Activated naive CD4-positive, alpha-beta T cell treated with anti-CD3 and anti-CD28 coated beads, Interleukin-2, amount 10 ng/mL, durations not matched to agents 7 days and 5 days (primary cell): ENCODE measurements at places on chromosomes 12 and 14.

GRCh38 chr14:30681752-30682355 lies 59.7 kb downstream of the SCFD1 start:
- no peak for DNase-seq

- DNase-seq = no peak
Measured at GRCh38 chr12:124599074-124599999, 31.9 kb upstream of the NCOR2 start.

- DNase-seq = peak; percentile 91
Measured at GRCh38 chr14:72476657-72477499, 417.0 kb downstream of the DPF3 start.

GRCh38 chr12:132560614-132561426 lies 49.6 kb downstream of the LRCOL1 start:
- DNase-seq = peak; percentile 86

DNA sequence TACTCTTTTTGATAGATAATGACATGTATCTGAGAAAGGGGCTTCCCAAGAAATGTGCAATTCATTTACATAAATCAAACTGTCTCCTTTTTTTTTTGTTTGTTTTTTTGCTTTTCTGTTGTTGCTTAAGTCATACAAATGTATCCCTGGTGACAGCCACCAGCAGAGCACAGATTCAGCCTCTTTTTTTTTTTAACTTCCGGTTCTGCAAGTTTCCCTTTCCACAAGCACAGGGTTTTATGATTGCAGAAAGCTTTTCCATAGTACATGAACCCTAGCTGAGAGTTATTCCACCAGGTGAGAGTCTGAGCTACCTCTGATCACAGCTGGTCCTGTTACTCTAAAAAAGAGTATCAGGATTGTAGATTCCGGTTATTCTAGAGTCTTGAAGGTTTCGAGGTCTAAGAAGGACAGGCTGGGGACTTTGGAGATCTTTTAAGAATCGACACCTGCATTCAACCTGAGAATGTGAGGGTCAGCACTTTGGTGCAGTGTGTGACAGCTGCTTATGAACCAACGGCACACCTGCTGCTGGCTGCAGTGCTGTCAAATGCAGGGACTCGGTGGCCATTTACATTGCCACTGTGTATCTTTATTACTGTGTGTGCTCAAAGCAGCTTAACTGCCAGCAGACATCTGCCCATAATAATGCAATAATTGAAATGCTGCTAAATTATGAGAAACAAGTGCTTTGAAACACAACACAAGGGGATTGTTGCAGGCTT lies 551.7 kb downstream of the NRXN3 start:
- DNase-seq = no peak

DNA sequence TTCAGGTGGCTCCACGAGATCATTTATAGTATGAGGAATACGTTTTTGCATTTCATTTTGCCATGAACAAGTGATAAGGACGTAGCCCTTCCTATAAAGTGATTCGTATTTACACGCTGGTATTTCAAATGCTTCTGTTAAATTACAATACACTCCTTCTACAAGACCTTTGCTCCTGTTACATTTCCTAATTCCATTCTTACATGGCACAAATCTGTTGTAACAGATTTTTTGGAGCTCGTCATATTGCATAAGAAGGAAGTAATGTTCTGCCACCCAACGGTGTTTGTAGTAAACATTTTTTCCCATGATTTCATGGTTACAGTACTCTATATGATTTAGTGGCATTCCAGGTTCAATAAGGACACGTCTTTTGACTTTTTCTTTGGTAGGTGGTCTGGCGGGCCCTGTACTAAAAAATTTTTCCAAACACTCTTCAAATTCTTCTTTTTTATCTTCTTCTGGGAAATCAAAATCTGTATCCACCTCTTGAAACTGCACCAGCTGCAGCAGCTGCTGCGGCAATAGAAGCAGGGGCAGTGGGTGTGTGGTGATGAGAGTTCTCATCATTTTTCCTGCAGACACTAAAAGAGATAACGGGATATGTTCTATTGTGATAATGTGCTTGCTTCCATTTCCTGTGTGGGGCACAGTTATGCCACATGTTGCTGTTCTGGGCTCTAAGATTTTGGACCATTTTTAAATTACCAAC lies 4.2 kb downstream of the RNASE9 start:
- DNase-seq = no peak

DNA sequence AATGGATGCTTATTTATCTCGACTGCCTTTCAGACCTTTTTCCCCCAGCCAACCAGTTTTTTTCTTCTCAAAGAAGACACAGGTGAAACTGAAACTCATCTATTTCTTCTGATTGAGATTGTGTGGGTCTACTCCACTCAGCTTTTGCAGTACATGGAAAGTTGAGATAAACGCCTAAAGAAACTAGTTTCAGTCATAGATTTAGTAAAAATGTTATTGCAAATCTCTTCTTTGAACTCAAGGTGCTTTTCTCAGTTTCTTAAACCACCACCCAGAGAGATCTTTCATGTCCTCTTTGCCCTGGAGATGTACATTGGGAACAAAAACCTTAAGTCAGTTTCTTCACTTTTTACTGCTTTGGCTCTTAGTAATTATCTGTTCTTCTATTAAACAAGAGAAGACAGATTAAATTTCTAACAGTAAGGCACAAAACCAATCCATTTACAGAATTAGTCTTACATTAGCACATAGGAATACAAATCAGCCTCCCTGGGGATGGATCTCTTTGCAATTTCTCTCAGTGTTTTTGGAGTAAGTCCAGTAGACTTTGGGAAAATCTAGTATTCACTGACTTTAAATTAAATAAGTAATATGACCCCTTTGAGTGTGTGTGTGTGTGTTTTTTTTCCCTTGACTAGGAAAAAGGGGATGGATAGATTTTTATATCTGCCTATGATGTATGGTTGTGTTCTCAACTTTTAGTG lies 11.6 kb downstream of the FBXW8 start:
- no peak for DNase-seq

- no peak for DNase-seq
Measured at GRCh38 chr12:32876004-32876403, 20.6 kb downstream of the PKP2 start.

- no peak for DNase-seq
Measured at GRCh38 chr14:53144244-53144643, 8.9 kb downstream of the DDHD1 start.

DNA sequence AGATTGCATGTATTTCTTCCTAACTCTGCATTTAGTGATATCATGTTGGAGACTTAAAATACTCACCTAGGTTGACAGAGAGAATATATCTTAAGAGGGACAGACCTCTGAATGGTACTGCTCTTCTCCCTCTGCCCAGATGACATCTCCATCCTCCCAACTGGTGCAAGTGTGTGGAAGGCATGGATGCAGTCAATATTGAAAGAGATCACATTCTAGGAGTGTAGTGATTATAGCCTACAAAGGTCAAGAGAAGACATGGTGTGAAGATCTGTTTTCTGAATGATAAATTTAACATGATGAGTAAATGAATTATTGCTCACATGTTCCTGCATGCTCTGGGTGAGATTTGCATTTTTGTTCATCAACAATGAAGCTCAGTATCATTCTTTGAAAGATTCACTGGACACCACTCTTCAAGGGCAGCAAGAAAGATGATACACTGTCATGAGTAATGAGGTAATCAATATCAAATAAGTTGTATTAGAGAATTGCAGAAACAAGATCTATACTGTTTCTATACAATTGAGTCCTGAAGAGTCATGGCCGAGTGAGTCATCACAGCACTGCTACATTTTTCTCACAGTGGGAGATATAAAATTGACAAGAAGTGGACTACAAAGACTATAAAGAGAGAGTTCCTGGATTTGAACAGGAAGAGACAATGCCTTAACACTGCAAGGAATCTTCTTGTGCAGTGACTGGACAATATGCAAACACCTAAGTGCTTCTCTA lies 183.3 kb upstream of the KRR1 start:
- DNase-seq = no peak

GRCh38 chr12:132064631-132065030 lies 79.5 kb downstream of the DDX51 start:
- DNase-seq = no peak

GRCh38 chr14:103879570-103880347 lies 32.4 kb upstream of the PPP1R13B start:
- no peak for DNase-seq

DNA sequence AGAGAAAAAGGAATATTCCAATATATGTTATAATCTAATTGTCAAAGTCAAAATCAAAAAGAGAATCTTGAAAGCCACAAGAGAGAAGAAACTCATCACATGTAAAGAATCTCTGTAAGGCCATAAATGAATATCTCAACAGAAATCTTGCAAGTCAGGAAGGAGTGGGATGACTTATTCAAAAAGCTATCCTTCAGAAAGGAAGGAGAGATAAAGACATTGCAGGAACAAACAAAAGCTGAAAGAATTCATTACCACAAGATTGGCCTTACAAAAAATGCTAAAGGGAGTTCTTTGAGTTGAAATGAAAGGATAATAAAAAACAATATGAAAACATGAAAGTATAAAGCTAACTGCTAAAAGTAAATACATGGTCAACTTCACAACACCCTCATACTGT lies 286.8 kb downstream of the LRIG3 start:
- no peak for DNase-seq

- no peak for DNase-seq
Measured at GRCh38 chr12:130339951-130340350, 2.3 kb downstream of the PIWIL1 start.

- peak; percentile 87 for DNase-seq
Measured at GRCh38 chr12:56338308-56339157, at the start of gene IL23A. Gene IL23A, plus strand, starts transcription at chr12:56338884. Its CDS starts 161 bp downstream, at chr12:56339045.

- DNase-seq = no peak
Measured at GRCh38 chr14:20112321-20112720, 1.8 kb downstream of the OR4K17 start.

DNA sequence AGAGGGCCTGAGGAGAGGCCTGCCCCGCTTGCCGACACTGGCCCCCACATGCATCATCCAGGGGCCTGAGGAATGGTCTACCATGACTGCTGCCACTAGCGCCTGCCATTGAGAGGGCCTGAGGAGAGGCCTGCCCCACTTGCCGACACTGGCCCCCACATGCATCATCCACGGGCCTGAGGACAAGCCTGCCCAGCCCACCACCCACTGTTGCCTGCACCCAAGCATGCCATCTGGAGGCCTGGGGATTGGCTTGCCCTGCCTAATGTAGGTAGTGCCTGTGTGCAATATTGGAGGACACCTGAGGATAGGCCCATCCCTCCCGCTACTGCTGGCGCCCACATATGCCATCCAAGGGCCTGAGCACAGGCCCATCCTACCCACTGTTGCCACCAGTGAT lies 24.4 kb downstream of the CYP46A1 start:
- DNase-seq = no peak

DNA sequence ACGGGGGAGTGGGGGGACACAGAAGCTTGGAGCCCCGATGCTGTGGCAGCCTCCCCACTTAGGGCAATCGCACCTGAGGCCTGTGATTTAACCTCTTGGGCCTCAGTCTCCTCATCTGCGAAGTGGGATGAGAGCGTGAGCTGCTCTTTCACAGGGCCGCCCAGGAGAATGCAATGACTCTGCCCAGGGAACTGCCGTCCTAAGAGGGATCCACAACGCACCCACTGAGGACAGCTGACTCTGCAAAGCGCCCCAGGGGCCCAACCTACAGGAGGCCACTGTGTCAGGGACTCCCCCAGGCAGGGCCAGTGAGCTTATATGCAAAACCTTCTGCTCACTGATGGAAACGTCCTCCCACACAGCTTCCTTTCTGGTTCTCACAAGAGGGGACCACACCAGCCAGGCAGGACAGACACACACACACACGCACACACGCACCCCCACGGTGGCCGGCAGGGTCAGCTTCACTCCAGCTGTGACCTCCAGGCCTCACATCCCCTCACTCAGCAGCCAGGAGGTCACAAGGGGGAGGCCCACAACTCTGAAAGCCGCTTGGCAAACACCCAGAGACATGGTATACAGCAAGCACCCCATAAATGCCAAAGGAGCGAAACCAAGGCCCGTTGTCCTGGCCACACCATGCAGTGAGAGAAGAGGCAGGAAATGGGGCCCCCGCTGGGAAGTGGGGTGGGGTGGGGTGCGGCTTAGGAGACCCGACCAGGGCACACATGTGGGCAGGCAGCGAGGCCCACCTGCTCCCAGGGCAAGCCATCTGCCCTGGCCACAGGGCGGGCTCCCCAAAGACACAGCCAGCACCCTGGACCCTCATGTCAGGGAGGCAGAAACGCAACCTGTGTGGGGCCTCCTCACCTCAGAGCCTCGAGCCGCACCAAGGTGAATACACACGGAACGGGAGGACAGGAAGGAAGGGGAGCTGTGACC lies 73.3 kb downstream of the NCOR2 start:
- no peak for DNase-seq

DNA sequence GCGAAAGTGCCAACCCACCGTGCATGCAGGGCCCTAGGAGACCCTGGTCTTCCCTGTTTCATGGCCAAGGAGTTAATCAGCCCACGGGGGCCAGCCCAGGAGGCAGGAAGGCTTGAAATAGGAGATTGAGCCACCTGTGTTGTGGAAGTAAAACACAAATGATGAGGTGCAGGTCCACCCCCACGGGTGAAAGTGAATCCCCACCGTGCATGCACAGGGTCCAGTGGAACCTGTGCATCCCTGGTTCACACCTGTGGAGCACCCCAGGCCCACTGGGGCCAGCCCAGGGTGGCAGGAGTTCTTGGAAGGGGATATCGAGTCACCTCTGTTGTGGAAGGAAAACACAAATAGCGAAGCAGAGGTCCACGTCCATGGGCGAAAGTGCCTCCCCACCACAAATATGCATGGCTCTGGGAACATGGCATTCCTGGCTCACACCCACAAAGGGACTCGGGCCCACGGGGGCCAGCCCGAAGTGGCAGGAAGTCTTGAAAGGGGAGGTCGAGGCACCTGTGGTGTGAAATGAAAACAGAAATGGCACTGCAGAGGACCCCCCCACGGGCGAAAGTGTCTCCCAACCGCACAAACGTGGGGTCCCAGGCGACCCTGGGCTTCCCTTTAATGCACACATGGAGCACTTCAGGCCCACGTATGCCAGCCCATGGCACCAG lies 381.5 kb downstream of the ALG10 start:
- peak; percentile 7 for DNase-seq

DNA sequence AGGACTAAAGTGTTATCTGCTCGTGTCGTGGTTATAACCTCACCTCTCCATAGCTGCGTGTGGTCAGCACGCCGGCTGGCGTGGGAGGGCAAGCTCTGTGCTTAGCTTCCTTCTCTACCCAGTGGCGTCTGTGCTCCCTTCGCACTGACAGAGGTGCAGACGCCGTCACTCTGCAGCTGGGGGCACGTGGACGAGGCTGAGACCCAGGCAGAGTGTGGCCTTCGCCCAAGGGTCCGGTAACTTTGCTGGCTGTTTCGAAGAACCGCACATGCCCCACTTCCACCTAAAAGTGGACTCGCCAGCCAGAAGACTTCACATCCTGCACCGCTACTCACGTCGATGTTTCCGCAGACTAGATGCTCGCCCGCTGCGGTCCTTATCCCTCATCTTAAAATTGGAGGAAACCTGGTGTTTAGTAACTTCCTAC lies 35.9 kb upstream of the DYNC1H1 start:
- DNase-seq = no peak
